ENCODE measurements at places on chromosomes 11 and 22.

DNA sequence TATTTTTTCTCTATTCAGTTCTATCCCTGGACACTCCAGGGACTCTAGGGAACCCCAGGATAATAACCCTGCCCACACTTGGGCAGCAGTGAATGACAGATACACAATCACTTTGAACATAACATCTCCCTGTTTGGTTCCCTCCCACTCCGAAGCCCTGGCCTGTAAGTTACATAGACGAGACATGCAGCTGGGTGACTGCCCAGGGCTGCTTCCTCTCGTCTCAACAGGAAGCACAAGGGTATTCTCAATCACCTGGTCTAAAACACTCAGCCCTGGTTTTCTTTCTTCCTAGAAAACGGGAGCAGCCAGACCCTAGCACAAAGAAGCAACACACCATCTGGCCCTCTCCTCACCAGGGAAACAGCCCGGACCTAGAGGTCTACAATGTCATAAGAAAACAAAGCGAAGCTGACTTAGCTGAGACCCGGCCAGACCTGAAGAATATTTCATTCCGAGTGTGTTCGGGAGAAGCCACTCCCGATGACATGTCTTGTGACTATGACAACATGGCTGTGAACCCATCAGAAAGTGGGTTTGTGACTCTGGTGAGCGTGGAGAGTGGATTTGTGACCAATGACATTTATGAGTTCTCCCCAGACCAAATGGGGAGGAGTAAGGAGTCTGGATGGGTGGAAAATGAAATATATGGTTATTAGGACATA, 19.4 kb downstream of the LAYN start:
- DNase-seq = no peak

DNA sequence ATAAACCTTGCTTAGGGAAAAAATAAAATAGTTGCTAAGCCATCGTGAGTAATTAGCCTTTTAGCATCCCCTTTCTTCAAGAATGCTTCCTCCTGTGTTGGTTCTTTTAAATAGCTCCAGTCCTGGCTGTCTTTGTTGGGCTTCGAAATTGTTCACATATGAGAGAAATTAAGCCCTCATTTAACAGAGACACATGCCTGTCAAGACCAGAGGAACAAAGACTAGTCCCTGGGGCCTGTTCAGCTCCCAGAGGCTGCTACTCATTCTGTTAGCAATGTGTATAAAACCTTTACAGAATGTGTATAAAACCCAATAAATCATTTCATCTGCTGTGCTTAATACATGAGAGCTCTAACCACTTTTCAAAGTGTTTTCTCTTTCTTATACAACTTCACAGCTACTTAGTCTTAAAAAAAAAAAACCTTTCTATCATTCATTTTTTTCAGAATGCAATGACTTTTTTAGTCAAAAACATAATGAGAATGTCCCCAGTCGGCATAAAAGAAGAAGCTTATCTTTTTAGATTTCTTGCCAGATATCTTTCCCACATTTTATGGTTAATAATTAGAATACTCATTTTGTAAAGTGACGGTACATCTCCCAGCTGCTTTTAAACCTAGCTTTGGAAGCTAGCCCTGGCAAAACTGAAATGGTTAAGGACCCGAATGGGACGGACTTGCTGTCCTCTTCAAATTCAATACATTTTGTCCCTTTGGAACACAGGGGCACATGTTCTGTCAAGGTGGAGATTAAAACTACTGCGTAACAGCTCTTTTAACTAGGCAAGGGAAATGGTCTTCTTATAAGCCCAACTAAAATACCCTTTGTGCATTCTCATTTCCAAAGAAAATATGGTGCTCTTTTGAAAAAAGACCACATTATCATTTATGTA, 186.1 kb downstream of the SOX6 start:
- DNase-seq = no peak

DNA sequence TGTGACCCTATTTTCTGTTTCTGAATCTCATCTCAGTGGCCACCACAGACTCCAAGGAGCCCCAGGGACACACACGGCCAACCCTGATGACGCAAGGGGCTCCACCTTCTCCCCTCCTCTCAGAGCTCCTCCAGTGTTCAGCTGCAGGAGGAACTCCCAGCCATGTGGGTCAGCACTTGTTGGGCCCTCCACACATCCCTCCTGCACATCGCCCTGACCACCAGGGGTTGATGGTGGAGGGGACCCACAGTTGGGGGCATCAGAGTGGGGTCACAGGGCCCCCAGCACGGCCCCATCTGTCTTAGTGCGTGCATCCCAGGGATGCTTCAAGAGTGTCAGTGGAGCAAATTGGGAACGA, 499.6 kb downstream of the BRD1 start:
- no peak for DNase-seq

DNA sequence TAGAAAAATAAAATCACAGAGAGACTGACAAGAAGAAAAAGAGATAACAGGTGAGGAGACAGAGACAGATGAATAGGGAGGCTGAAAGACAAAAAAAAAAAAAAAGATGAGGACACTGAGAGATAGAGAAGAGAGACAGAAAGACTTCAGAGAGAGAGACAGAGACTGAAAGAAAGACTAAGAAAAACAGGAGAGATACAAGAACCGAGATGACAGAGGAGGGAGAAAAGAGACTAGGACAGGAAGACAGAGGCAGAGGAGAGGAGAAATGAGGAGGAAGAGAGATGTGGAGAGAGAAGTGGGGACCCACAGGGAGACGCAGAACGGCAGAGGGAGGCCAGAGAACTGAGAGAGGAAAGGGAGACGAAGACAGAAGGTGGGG, 771 bp downstream of the GPR83 start:
- no peak for DNase-seq

- DNase-seq = no peak
Measured at GRCh38 chr22:21055880-21056319, 10.2 kb downstream of the LRRC74B start.

DNA sequence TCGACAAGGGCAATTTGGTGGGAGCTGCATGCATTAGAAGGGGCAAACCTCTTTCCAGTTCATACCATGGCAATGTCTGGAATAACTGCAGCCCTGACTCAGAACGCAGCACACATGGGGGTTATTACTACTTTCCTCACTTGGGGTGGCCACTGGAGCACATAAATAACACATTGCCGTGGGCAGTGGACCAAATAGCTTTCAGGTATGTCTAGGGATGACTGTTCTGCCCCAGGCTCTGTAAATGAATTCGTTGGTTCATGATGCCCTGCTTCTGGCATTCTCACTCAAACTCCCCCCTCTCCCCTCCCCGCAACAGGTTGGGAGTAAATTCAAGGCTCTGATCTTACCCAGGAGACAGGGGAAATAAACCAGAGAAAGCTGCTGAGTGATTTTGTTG, 238.0 kb upstream of the PLET1 start:
- DNase-seq = no peak

GRCh38 chr11:45057938-45058646, 88.3 kb upstream of the PRDM11 start:
- no peak for DNase-seq

DNA sequence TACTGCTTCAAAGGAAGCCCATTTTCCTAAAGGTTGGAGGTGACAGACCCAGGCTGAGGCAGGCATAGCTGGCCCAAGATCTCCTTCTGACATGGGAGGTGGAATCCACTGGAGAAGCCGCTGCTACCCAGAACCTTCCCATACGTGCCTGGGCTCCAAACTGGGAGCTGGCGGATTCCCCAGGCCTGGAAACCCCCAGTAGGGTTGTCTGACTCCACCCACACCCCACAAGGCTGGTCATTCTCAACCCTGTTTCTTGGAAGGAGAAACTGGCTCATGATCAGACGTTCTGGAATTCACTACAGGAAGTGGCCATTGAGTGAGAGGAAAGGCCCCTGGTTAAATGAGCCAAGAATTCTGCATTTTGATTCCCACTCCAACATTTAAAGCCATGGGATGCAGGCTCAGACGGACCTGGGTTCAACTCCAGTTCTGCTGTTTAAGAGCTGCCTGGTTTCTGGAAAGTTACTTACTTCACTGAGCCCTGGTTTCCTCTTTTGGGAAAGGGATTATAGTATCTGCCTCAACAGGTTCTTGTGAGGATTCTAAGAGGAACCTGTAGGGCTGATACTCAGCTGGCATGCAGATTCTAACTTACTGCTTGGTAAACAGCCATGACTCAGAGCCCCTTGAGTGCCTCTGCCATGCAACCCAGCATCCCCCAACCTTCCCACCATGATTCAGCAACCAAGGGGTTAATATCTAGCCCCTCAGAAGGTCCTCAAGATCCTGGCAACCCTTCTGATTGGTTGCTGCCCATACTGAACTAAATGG, 19.4 kb upstream of the TSKU start:
- DNase-seq = no peak

- no peak for DNase-seq
Measured at GRCh38 chr11:110907629-110908028, 195.4 kb upstream of the ARHGAP20 start.

GRCh38 chr11:1217151-1217550, 5.7 kb upstream of the MUC5B start:
- no peak for DNase-seq

GRCh38 chr22:37065961-37066360, 14.4 kb downstream of the KCTD17 start:
- no peak for DNase-seq

DNA sequence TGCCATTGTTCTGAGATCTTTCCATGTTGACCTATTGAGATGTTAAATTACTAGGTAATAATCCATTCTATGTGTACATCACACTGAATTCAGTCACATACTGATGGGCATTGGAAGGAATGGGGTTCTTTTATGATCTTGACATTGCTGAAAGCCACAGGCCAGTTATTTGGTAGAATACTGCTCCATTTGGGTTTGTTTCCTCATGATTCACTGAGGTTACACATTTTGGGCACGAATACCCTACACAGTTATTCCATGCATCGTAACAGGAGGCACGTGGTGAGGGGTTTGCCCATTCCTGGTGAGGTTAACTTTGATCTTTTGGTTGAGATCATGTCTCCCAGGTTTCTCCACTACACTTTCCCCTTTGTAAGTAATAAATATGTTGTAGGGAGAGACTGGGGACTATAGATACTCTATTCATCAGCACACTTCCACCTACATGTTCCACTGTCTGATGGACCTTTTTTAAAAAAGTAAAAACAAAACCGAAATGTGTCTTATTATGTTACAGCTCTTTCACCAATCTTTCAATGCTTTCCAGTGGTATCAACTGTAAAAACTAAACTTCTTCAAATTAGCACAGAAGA, 12.0 kb upstream of the FOLR1 start:
- no peak for DNase-seq

- no peak for DNase-seq
Measured at GRCh38 chr11:20840341-20840740, 171.0 kb downstream of the NELL1 start.

GRCh38 chr11:115930886-115931547, 426.8 kb upstream of the CADM1 start:
- no peak for DNase-seq

- no peak for DNase-seq
Measured at GRCh38 chr11:65279741-65280440, 18.1 kb downstream of the POLA2 start.

DNA sequence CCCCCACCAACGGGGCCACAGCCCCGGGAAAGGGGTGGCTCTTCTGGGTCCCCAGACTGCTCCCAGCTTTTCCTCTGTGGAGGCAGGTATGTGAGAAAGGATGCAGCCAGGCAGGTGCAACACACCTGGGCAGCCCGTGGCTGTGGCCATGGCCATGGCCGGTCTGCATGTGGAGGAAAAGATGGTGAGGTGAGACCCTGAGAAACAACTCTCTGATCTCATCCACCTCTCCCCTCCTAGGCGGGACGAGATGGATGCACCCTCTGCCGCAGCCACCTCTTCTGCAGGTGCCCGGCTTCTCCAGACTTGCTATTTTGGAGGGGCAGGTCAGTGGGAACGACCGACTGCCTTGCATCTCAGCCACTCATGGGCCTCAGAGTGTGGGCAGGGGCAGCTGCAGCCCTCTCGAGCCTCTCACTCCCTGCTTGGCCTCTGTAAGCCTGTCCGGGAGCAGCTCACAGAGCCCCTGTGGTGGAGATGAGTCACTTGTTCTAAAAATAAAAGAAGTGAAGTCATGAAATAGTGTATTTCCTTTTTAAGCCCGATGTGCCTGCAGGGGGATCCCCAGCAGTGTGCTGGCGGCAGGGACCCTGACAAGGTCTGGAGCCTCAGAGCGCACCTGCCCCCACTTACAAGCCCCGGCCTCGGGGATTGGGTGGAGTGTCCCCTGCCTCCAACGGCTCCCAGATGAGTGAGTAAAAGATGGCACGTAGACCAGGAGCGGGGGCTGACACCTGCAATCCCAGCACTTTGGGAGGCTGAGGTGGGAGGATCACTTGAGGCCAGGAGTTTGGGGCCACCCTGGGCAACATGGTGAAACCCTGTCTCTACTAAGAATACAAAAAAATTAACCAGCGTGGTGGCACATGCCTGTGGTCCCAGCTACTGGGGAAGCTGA, 10.7 kb downstream of the SMIM38 start:
- peak; percentile 13 for DNase-seq

GRCh38 chr22:35111244-35111643, 45.3 kb downstream of the ISX start:
- DNase-seq = no peak

DNA sequence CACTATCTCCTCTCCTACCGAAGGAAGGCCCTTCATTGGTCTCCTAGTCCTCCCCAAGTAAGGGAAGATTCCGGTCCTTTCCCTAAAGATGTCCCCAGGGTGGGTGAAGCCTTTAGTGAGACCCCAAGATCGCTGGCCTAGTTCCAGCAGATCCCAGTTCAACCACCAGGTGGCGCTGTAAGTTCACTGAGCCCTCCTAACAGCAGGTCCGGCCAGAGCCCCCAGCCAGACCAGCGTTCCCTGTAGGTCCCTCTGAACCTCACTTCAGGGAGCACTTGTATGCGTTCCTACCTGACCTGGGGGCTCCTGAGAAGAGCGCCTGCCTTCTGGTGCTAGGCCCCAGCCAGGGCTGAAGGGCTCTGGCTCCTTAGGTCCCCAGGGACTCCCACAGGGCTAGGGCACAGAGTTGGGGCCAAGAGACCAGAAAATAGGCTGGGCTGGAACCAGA, 38.1 kb downstream of the LMO1 start:
- peak; percentile 62 for DNase-seq

GRCh38 chr11:104774578-104774977, 123.7 kb downstream of the CASP12 start:
- no peak for DNase-seq

DNA sequence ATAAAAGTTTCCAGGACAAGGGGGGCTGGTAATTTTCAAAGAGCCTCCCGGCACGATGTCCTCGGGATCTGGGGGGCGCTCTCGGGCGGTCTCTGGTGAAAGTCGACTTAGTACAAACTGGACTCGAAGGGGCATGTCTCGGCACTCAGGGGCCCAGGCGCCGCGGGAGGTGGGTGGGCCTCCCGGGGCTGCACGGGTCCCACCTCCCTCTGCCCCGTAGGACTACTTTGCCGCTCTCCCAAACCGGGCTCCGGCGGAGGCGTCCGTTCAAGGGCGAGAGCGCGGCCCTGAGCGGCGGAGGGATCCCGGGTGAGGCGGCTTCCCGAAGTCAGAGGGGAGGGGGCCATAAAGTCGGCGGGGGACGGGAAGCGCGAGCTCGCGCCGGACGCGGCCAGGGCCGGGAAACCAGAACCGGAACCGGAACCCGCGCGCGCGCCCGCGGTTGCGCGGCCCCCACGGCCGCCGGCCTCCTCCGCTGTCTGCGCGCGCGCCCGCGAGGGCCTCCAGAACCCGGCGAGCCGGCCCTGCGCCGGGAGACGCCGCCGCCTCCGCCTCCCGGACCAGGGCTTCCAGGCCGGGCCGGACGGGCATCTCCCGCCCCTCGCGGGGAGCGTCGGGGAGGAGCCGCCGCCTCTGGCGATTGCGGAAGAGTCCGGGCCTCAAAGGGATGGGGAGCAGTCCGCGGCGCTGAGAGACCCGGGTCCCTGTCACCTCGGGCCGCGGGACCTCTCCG, at the start of gene ARHGEF12:
Gene ARHGEF12 (plus strand): TSS at position 506 of the 733 bp plus-strand sequence. CDS start 831 bp downstream, outside the sequence.
- peak; percentile 88 for DNase-seq

Measured in stimulated activated effector memory CD8-positive, alpha-beta T cell treated with anti-CD3 and anti-CD28 coated beads, Interleukin-12 subunit alpha, Interleukin-12 subunit beta, amount 100 ng/mL, for 72 hours (primary cell).